HCT116 (cell line): ENCODE measurements at places on chromosomes 6 and 20.

GRCh38 chr6:130973521-130974277 lies 89.3 kb downstream of the EPB41L2 start:
- no peak for DNase-seq

GRCh38 chr6:145381941-145382340 lies 353.4 kb downstream of the EPM2A start:
- DNase-seq, result no peak

GRCh38 chr6:54403096-54403495 lies 94.9 kb downstream of the TINAG start:
- no peak for DNase-seq

DNA sequence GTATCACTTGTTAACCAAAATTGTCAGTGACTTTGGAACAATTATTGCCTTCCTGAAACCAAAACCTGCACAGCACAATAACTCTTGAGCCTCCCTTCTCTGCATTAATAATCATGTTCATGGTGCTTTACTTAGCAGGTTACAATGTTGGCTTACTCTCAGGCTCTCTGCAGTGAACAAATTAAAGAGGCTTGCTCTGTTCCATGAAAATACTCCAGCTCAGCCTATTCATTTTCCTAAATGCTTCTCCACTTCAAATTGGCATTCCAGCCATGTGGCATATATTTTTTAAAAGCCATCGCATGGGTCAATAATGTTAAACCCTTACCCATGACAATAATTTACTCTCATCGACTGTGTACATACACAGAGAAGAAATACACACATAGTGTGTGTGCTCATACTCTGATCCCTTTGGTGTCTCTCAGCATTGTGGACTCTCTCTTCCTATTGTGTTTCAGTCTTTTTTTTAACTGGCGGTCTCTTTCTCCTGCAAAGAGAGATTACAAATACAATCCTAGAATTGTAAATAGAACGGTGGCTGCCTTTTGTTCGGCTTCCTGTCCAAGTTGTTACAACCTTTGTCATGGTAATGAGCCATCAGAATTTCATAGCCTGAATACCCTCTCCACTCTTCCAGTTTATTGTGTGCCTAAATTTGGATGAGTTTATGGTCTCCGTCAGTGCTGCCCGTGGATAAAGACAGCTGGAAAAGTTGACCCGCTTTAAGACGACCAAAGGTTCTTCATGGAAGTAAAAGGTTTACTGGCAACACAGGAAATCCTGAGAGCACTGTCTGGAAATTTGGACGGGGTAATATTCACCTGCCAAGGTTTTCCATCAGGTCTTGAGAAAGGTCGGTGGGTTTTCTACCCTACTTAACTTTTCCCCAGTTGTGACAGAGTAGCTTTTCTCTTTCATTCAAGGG lies 263.6 kb downstream of the CD83 start:
- no peak for DNase-seq

- DNase-seq, result no peak
Observed at GRCh38 chr20:60652615-60653014, 599.4 kb upstream of the CDH4 start.

- DNase-seq, result no peak
Observed at GRCh38 chr6:89807581-89807980, 12.0 kb downstream of the MDN1 start.

- no peak for DNase-seq
Observed at GRCh38 chr6:168131464-168132415, 52.7 kb upstream of the FRMD1 start.

GRCh38 chr6:161568885-161569456 lies 295.1 kb upstream of the AGPAT4 start:
- DNase-seq, result no peak

DNA sequence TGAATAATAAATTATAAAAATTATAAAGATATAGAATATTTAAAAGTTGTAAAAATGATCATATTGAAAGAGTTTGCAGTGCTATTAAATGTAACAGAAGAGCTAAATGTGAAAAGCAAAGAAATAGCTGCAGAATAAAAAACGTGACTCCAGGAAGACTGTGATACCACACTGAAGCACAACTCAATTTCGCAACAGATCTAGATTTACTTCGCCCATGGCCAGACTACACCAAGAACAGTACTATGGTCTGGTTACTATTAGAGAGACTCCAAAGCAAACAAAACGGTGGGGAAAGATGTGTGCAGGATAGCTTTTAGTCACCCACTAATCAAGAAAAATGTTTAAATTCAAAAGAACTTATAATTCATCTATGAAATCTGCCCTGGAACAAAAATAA lies 1.9 kb downstream of the CHD6 start:
- no peak for DNase-seq

- DNase-seq, result no peak
Observed at GRCh38 chr6:160028487-160029275, 59.8 kb downstream of the IGF2R start.

- DNase-seq, result no peak
Observed at GRCh38 chr20:57268399-57269076, 2.1 kb upstream of the BMP7 start.

GRCh38 chr20:6066582-6066981 lies 12.7 kb upstream of the LRRN4 start:
- no peak for DNase-seq

DNA sequence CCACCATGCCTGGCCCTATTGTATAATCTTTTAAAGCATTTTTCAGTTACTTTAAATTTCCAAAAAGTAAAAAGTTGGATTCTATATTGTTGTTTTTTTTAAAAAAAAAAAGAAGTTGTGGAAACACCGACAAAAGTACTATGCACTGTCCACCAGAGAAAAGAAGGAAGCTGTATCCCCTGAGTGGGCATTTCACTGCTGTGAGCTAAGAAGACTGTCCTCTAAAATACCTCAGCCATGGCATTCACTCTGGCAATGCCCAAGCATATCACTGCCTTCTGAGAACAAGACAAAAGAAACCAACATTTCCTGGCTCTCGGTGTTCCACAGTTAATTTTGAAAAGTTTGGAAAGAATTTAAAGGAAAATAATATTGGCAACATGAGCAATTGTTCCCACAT lies 117.8 kb downstream of the IPCEF1 start:
- DNase-seq, result no peak
